ENCODE measurements at places on chromosomes 16 and 17.

GRCh38 chr16:66848172-66848571, 4.0 kb downstream of the CA7 start:
- DNase-seq, result no peak

DNA sequence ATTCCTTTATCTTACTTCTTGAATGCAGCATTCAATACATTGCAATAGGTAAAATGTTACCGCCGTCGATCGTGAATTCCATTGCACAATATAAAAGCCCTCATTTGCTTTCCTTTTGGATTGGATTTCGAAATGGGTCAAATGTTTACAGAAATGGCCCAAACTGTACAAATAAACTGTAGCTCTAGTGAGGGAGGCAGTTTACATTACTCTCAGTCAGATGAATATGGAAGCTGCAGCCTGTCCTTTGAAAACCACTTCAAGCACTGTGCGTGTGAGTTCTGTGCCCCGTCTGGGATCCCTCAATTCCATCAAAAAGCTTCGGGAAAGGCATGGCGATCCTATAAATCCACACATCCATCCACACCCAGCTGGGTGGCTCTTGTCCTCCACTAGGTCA, 258.6 kb upstream of the FOXF1 start:
- DNase-seq, result no peak

GRCh38 chr17:72158895-72159885, 38.4 kb downstream of the SOX9 start:
- DNase-seq, result no peak

DNA sequence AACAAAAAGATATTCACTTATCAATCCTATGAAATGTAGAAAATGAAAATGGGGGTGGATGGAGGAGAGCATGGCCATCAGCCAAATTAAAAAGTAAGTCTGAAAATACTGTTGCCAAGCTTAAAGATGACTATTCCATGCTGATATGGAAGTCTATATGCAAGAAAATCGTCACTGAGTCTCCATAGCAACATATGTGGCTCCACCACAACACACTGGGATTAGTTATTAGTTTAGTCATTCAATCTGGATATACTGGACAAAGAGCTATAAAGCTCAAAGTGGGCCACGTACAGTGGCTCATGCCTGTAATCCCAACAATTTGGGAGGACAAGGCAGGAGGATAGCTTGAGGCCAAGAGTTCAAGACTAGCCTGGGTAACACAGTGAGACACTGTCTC, 24.7 kb upstream of the PSMD7 start:
- no peak for DNase-seq

DNA sequence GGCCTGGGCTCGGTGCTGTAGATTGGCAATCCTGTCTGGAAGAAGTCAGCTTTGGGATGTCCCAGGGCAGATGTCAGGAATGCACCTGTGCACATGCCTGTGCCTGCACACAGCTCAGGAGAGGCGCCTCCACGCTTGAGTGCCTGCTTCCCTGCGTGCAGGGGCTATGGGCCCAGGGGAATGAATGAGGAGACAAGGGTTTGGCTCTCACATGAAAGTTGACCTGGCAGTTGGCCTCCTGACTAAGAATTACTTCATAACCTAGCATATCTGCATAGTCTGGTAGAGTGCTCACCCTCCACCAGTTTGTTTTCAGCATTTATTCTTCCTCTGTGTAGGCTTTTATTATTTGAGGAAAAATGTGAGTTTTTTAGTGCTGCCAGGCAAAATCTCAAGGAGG, 50.0 kb downstream of the PLD6 start:
- no peak for DNase-seq

DNA sequence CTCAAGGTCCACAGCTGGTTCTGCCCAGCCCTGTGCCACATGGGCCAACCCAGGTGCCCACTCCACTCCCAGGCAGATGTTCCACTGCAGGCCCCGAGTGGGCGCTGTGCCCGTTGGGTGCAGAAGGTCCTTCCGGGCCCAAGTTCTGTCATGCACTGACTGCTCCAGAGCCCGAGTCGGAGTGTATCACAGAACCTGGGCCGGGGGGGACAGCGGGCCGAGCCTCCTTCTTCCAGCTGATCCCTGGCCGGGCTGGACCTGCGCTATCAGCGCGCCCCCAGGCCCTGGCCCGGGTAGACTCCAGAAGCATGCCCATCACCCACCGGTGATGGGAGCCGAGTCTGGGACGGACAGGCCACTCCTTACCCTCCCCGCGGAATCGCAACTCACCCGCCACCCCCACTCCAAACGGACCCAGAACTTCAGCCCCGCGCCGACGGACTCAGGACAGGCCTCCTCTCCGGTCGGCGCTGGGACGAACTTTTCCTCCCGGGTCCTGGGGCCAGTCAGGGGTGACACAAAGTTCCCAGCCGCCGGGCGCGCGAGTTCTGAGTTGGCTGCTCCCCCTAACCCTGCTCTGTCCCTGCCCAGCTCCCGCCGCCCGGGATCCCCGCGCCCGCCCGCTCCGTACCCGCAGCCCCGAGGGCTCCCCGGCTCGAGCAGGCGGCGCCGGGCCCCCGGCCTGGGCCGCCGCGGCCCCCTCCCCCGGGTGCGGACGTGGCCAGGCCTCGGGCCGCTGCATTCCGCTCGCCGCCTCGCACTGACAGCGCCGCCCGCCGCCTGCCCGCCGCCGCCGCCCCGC, at the start of gene COPZ2:
TSS of gene COPZ2 (minus strand) at position 762 of the 802 bp plus-strand sequence. CDS start at position 742, 20 bp downstream.
- DNase-seq, result no peak

GRCh38 chr17:36540696-36541095, 4.0 kb upstream of the GGNBP2 start:
- DNase-seq, result no peak

GRCh38 chr16:23941963-23942564, 106.3 kb downstream of the PRKCB start:
- DNase-seq, result no peak

DNA sequence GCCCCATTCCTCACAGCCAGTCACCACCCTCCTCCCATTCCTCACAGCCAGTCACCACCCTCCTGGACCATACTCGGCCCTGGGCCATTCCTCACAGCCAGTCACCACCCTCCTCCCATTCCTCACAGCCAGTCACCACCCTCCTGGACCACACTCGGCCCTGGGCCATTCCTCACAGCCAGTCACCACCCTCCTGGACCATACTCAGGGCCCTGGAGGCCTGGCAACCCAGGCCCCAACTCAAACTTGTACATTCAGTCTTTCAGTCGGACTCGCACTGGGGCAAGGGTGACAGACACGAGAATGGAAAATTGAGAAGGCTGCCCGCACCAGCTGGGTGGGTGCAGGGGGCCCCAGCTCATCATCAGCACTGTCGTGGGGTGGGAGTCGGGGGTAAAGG, 30.4 kb upstream of the FOXK2 start:
- peak; percentile 71 for DNase-seq

DNA sequence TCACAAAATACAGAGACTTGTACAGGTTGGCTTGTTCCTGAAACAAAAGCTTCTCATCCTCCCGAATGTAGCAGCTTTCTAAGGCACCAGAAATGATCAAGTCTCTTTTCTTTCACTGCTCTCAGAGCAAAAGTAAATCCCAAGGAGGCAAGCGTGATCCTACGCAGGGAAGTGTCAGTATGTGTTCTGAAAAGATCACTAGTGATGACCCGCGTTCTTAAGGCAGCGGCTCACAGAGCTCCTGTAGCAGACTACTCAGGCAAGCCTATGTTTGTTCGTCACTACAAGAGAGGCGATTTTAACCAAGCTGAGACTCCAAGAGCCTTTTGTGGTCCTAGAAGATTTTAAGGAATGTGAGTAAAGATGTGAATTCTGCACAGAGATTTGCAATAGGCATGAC, 34.5 kb downstream of the WIPI1 start:
- no peak for DNase-seq

GRCh38 chr16:48367441-48368049, 17.7 kb downstream of the SIAH1 start:
- DNase-seq, result no peak

DNA sequence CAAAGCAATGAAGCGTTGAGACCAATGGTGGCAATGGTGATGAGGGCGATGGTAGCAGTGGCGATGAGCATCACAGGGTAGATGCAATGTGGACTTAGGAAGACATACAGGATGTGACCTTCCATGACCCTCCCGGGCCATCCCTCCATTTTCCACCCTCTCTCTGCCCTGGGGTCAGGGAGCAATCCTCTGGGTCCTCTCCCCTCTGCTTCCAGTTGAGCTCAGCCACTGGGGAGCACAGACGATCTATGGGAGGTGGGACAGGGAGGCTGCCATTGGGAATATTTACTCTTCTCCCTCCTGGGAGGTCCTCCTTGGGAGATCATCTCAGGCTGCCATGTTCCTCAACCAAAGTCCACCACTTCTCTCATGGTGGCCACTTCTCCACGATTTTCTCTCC, 260.7 kb upstream of the FOXF1 start:
- no peak for DNase-seq

DNA sequence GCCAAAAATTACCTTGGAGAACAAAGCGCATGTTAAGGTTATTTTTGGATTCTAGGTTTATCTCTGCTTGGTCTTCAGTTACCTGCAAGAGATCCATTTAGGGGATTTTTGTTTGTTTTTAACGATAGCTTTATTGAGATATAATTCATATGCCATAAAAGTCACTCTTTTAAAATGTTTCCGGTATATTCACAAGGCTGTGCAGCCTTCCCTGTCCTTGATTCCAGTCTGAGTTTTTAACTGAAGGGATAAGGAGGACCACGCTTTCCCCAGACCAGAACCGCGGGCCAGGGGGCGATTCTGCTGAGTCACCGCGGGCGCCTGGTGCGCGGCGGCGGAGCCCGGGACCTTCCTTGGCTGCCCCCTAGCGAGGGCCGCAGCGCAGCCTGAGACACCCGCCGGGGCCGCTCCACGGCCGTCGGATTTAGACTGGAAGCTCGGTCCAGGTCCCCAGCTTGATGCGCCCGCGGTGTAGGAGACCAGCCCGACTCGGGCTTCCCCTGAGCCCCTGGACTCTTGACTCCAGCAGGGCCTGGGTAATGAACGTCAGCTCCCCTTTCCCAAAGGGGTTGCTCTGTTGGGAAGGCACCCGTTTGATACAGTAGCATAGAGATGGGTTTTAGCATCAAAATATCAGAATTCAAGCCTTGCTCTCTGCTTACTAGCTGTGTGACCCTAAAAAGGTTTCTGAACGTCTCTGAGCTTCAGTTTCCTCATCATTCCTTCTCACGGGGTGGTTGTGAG, 50.0 kb upstream of the STH start:
- DNase-seq, result peak; percentile 74

DNA sequence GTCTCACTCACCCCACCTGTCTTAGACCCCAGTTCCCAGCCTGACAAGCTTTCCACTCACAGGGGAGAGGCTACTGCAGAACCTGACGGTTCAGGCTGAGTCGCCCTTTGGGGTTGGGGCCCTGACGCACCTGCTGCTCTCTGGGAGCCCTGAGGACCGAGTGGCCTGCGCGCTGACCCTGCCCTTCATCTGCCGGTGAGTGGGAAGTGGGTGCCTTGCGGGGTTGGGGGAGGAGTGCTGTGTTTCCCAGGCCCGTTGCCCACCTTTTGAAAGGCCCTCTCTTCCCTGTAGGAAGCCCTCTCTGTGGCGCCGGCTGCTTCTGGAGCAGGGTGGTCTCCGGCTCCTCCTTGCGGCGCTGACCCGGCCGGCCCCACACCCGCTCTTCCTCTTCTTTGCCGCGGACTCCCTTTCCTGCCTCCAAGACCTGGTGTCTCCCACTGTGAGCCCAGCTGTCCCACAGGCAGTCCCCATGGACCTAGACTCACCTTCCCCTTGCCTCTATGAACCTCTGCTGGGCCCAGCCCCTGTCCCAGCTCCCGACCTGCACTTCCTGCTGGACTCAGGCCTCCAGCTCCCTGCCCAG, 6.1 kb upstream of the TGFB1I1 start:
- DNase-seq, result no peak

DNA sequence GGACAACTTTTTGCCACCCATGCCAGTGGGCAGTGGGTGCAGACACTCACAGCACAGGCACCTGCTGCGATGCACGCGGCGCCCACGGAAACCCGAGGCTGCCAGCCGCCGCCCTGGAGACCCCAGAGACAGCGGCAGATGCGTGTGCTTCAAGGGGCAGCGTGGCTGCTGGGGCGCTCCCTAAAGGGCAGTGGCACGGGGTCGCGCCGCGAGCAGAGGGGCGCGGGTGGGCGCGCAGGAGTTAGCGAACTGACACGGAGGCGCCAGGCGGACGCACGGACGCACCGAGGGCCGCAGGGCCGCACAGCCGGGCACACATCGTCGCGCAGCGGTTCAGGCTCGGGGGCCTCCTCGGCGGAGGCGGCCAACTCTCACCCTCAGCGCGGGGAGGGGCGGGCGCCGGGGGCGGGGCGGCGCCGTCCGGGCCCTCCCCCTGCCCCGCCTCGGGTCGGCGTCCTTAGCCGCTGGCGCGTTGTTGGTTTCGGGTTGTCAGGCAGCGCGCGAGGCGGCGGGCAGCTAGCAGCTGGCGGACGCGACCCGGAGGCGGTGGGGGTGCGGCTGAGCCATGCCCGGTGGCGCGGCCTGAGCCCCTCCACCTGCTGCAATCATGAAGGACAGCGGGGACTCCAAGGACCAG, at the start of gene KIF19:
TSS of gene KIF19 (plus strand) at position 484 of the 637 bp plus-strand sequence. CDS start at position 608, 124 bp downstream.
- DNase-seq, result peak; percentile 25

DNA sequence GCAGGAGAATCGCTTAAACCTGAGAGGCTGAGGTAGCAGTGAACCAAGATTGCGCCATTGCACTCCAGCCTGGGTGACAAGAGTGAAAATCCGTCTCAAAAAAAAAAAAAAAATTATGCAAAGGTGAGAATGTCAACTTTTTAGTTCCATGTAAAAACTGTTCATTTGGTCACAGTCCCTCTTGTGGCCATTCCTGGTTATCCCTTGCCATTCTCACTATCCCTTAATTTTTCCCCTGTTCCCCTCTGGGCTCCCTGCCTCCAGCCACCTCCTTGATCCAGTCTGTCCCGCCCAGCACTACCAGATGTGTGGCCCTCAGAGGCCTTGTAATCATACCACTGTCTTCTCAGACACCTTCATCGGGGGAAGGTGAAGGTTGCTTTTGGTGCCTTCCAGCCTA, 23.4 kb downstream of the DCAF7 start:
- DNase-seq, result no peak

GRCh38 chr16:89187770-89188392, 12.5 kb downstream of the SLC22A31 start:
- DNase-seq, result no peak

DNA sequence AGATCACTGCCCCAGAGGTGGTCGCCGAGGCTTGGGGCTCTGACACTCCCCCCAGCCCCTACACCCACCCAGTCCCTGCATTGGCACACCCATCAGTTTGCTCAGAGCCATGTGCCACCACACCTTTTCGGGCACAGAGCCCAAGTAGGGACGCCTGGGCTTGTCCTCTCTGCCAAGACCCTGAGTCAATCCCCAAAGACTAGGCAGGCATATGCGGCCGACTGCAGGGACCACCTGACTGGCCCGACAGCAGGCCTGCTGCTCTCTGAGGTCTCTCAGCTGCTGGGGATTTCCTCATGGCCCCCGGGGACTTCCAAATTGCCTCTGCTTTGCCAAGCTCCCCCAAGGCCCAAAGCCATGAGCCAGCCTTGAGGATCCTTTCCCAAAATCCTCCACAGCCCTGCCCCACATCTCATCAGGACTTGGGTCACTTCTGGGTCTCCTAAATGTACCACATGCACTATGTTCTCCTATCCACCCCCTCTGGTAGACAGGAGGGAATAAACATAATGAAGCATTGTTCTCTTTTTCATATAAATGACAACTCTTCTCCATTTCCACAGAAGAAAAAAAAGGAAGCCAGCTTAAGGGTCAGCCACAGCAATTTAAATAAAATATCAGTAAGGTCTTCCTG, 30.6 kb downstream of the MYO18A start:
- DNase-seq, result no peak

GRCh38 chr17:19987897-19988296, 10.3 kb upstream of the AKAP10 start:
- no peak for DNase-seq
